ENCODE measurements at places on chromosomes 1 and 21.

DNA sequence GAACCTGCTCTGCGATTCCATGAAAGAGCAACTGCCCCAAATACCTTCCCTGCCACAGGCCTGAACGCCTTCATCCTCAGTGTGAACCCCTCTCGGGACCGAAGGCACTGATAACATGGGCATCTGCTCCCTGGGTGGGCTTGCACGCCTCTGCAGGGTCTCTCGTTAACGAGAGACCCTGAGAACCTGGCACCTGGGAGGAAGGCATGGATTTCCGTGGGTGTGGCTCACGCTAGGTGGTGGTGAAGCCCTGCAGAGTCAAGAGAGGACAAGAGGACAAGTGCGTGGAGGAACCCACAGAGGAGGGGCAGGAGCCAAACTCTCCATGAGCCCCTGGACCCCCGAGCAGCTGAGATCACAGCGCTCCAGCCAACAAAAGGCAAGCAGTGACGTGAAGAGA, 26.8 kb upstream of the COL6A2 start:
- no peak for DNase-seq

- DNase-seq, result peak; percentile 66
These were observed 417.9 kb downstream of the PTBP2 start for GRCh38 chr1:97139512-97139911.

DNA sequence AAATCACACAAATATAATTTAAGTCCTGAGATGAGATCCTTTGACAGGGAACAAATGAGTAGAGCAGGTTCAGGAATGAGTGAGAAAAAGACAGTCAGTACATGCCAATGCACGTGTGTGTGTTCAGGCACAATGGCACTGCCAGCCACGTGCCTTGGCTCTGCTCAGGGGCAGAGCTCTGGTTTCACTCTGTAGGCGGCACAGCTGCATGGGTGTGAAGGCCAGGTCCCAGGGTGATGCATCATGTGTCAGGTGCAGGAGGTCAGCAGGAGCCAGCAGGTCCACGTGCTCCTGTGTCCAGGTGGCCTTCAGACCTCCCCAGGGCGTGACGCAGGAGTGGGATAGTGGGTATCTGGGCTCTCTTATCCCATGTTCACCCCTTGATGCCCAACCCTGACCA, 386.1 kb downstream of the KCNH1 start:
- no peak for DNase-seq

GRCh38 chr1:220684890-220685289, 5.3 kb upstream of the C1orf115 start:
- DNase-seq, result no peak

GRCh38 chr1:77394166-77394565, 112.3 kb downstream of the AK5 start:
- peak; percentile 60 for DNase-seq

- DNase-seq, result no peak
These were observed 651.6 kb upstream of the CAMK1G start for GRCh38 chr1:208931936-208932335.

DNA sequence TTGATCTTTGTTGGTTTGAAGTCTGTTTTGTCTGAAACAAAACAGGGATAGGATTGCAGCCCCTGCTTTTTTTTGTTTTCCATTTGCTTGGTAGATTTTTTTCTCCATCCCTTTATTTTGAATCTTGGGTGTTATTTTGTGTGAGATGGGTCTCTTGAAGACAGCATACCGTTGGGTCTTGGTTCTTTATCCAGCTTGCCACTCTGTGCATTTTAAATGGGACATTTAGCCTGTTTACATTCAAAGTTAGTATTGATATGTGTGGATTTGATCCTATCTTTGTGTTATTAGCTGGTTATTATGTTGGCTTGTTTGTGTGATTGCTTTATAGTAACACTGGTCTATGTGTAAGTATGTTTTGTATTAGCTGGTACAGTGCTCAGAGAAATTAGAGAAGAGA, 40.9 kb downstream of the GIPC2 start:
- no peak for DNase-seq

DNA sequence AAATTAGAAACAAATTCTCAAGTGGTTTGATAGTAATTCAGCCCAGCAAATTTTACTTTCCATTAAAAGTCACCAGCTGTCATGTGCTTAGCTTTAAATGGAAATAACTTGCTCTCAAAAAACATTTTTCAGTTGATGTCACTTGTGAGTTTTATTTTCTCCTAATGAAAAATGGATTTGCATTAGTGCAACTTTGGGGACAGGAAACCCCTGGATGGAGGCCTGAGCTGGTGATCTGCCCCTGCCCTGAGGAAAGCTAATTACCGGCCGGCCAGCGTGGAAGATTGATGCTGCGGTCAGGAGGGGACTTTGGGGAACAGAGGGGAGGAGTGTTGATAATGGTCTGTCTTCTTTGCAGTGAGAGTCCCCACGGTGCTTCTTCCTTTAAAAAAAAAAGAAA, 66.8 kb upstream of the ANGPTL1 start:
- no peak for DNase-seq

DNA sequence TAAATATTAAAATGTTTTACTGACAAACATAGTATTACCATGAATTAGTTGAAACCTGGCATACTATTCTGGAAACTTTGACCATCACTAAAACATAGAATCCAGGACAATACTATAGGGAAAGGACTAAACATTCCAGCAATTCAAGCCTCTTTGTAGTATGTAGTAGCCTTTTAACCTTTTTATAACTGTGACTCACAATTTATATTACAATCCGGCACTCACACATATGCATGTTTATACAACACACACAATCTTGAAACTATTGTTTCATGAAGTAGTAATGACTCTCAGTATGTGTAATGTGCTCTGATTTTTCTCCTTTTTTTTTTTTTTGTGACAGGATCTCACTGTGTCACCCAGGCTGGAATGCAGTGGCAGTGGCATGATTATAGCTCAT, 64.3 kb downstream of the ANKRD13C start:
- DNase-seq, result no peak

GRCh38 chr1:10901091-10901890, 104.8 kb upstream of the CASZ1 start:
- no peak for DNase-seq

- no peak for DNase-seq
These were observed 109.6 kb upstream of the BMP8A start for GRCh38 chr1:39381839-39382238.

GRCh38 chr1:85303440-85304162, 27.2 kb upstream of the BCL10 start:
- no peak for DNase-seq

DNA sequence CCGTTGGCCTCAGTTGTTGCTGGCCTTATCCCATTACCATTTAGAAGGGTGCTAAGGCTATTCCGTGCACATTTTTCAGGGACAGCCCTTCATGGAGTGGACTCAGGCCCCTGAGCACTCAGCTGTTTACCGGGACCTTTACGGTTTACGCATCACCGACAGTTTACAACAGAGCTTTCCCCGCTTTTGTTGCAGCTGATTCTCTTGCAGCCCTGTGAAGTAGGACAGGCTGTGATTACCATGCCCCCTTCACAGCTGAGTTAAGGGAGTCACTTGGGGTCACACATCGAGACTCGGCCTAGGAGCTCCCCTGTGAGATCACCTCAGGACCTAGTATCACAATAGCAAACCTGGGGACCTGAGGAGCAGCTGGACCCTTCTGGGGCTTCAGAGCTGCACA, 41.9 kb downstream of the PTPRF start:
- no peak for DNase-seq

DNA sequence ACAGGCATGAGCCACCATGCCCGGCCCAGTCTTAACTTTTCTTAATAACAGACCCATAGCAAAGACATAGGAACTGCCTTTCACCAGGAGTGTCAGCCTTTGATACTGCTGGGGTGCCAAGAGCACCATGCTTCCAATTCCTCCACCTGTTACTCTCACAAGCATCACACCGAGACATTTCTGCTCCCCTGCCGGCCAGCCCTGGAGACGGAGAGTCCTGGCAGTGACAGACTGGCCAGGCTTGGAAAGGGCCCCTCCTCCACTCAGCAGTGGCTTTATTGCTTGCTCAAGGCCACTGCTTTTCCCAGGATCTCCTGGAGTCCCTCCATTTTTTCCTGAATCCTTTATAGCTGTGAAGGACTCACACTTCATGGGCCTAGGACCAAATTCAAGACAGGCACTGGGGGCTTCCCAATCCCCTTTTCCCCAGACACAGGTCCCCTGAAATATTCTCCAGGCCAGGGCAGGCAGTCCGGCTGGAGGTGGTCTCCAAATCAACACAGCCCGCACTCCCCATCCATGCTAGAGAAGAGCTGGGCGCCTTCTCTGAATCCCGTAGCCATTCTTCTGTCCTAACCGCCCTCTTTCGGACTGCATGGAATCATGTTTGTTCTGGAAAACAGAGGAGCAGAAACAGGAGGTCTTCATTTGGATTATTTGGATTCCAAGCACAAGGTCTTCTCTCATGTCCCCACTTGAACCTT, 25.5 kb upstream of the PTPRF start:
- no peak for DNase-seq

DNA sequence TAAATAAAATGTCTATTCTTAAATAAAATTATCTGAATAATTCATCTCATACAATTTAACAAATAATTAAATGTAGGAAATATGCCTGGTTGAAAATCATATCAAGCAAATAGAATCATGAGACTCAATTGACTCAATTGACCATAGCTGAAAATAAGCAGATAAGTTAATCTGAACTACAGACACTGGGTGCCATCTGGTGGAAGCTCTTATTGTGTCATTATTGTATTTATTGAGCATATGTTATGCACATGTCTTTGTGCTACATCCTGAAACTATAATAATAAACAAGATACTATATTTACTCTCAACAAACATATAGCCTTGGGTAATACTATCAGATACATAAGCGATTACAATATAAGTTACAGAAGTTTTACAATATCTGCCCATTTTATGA, 41.0 kb downstream of the BRINP3 start:
- DNase-seq, result no peak

GRCh38 chr1:225877580-225877979, 4.6 kb downstream of the TMEM63A start:
- DNase-seq, result peak; percentile 61

DNA sequence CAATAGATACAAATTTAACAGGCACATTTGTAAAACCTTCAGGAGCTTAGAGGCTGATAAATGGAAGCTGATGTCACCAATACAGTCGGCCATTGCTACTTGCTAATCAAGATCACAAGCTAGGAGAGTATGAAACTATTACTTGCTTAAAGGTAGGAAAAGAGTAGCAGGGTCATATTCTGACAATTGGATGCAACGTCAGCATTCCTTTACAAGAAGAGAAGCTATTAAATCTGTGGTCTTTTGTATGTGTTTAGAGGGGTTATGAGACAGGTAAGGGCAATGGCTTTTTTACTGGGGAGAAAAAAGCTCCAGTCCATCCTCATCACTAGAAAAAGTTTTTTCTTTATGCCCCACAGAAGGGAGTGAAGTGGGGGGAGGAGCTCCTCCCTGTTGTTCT, 11.7 kb upstream of the CD48 start:
- DNase-seq, result no peak

- peak; percentile 73 for DNase-seq
These were observed 17.0 kb downstream of the GPBP1L1 start for GRCh38 chr1:45669379-45669778.

- no peak for DNase-seq
These were observed 228.4 kb downstream of the PTGER3 start for GRCh38 chr1:70819231-70819630.

Data from AG10803 (cell line).